Ammon's horn (tissue), 1 donor: ENCODE measurements at places on chromosomes 7 and 10.

DNA sequence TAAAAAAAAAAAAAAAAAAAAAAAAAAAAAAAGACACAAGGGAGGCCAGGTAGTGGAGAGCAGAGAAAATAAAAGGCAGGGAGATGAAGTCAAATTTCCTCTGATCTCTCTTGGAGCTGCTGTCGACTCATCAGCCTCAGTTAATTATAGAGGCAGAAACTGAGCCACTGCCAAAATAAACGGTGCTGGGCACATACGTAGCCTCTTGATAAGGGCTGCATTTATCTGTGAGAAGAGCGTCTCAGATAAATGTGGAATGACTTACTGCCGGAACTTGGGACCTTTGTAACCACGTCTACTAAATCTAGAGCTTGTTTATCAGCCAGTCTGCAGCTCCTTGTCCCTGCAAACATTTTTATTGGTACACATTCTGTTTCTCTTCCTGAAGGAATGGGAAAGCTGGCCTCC lies 162.3 kb downstream of the BAMBI start:
- no peak for DNase-seq

GRCh38 chr10:30092151-30092790 lies 32.9 kb upstream of the JCAD start:
- no peak for DNase-seq

DNA sequence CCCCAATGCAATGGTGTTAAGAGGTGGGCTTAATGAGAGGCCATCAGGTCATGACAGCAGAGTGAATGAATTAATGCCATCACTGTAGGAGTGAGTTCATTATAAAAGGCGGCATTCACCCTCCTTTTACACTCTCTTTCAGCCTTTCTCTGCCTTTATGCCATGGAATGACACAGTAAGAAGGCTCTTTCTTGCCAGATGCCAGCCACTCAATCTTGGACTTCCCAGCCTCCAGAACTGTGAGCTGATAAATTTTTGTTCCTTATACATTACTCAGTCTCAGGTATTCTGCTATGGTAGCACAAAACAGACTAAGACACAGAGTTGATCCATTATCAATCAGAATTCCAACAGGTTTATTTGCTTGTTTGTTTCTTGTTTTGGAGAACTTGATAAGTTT lies 3.2 kb downstream of the TCAF1 start:
- DNase-seq = no peak

DNA sequence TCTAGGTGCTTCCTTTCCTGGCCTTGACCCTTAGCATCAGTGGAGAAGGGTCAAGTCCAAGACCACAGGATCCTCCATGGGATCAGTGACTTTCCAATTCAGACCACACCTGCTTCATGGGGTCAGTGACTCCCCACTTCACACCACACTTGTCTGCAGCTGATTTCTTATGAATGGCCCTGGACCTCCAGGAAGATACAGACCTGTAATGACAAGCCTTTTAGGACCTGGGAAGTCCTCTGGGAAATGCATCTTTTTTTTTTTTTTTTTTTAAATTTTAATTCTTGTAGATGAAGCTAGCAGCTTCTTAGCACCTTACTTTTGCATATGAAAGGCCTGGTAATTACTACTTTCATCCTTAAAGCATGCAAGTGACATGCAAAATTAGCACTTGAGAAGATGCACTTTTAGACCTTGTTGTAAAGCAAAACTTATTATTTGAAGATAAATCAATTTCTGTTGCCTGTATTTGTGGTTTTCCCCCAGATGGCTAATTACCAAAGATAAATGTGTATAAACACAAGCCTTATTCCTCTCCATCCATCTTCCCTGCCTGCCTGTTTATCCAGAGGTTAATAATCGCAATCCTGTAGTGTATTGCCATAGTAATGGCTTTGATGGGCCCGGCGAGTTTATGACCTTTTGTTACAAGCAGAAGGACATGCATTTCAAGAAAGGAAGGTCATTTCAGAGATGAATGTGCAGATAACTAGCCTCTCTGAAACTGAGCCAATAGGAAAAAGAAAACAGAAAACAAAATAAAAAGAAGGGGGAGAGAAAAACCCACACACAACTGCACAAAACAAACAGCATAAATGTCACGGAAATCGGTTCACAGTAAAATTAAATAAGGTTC lies 1018.7 kb downstream of the TYW1 start:
- no peak for DNase-seq

GRCh38 chr7:101978683-101979082 lies 161.3 kb downstream of the CUX1 start:
- DNase-seq = no peak

GRCh38 chr7:105759670-105760550 lies 116.5 kb downstream of the ATXN7L1 start:
- DNase-seq = peak; percentile 66

DNA sequence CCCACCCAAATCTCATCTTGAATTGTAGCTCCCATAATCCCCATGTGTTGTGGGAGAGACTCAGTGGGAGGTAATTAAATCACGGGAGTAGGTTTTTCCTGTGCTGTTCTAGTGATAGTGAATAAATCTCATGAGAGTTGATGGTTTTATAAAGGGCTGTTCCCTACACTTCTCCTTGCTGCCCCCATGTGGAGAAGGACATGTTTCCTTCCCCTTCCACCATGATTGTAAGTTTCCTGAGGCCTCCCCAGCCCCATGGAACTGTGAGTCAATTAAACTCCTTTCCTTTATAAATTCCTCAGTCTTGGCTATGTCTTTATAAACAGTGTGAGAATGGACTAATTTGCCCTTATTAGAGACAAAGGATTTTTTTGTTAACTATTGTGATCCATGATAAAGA lies 48.5 kb upstream of the MKX start:
- DNase-seq = no peak

- DNase-seq = no peak
These were observed 119.5 kb downstream of the BAMBI start for GRCh38 chr10:28796606-28797512.

DNA sequence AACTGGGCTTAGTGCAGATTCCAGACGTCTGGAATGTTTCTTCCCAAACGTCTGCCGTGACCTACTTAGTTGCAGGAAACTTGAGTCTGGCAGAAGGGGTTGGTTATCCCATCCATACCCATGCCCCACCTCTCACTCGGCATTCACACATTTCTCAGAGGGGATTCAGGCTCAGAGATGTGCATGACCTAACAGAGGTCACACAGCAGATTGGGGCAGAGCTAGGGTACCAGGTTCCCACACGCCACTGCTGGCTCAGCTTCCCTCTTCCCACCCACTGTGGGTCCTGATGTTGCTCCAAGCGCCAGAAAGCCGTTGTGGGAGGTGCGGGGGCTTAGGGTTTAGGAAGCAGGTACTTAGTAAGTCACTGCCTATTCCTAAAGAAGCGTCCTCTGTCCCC lies 3.0 kb downstream of the UCMA start:
- no peak for DNase-seq

DNA sequence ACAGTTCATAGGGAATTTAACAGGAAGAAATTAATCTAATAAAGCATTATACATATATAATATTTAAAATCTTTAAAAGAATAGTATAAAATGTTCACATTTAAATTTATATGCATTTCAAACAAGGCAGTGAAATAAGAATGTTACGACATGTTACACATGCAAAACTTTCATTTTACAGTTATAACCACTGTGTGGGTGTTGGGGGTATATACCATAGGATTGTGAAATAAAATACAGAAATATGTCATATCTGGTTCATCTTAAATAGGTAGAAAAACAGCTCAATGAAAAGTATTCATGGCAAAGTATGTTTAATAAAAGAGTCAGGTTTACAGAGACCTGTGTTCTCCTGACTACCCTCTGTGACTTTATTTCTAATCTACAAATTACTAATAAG lies 45.6 kb downstream of the CHCHD3 start:
- no peak for DNase-seq

DNA sequence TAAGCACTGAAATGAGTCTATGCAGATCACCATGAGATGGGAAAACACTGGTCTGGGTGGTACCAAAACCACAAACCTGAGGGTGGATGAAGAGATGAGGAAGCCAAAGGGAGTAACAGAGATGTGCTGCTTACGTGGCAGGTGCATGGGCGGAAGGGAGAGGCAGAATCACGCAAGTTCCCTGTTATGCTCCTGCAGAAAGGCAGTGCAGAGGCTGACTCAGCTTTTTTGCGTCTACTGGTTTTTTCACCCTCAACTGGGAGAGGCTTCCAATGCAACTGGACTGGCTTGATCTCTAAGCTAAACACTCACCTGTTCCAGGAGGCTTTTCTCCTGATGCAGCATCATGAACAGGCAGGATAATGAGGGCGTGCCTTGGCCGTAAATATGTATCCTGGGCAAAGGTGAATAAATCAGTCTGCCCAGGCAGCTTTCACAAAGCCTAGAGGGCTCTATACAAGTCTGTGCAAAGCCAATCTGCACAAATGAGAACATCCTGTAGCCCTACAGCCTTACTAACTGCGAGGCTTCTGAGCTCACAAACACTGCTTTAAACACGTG lies 95.4 kb upstream of the AFAP1L2 start:
- no peak for DNase-seq

- DNase-seq = no peak
These were observed 141.6 kb downstream of the ALOX5 start for GRCh38 chr10:45515630-45516029.

DNA sequence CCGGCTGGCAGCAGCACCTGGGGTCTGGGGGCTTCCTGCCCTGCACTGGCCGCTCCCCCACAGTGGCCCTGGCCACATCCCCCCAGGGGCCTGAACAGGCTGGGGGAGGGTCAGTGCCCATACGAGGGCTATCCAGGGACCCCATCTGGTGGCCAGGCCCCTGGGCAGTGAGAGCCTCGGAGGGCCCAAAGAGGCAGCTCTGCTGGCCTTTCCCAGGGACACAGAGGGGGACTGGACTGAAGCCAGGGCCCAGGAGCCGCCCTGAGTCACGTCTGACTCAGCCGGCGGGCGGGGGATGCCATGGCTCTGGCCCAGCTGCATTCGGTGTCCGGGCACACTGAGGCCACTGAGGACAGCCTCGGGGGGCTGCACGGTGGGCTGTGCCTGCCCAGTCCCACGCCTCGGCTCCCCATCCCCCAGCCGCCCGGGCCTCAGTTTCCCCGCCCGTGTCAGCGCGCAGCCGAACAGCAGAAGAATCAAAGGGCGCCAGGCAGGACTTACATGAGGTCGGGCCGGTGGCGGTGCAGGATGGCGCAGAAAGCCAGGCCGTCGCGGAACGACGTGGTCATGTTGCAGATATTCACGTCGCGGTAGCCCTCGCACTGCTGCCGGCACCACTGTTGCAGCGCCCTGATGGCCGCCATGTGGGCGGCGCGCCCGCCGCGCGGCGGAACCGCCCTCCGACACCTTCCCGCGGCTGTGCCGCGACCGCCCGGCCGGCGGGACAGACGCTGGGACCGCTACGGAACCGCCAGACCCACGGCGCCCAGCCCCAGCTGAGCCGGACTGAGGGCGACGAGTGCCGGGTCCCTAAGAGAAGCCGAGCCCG lies at the start of gene MICALL2:
Gene MICALL2, minus strand, starts transcription at position 788 of the 829 bp plus-strand sequence. Its CDS starts 144 bp downstream, at position 644.
- DNase-seq = no peak

- DNase-seq = no peak
These were observed 897.2 kb downstream of the CNTNAP2 start for GRCh38 chr7:147013825-147014224.

GRCh38 chr10:44242091-44242490 lies 142.8 kb downstream of the CXCL12 start:
- no peak for DNase-seq

DNA sequence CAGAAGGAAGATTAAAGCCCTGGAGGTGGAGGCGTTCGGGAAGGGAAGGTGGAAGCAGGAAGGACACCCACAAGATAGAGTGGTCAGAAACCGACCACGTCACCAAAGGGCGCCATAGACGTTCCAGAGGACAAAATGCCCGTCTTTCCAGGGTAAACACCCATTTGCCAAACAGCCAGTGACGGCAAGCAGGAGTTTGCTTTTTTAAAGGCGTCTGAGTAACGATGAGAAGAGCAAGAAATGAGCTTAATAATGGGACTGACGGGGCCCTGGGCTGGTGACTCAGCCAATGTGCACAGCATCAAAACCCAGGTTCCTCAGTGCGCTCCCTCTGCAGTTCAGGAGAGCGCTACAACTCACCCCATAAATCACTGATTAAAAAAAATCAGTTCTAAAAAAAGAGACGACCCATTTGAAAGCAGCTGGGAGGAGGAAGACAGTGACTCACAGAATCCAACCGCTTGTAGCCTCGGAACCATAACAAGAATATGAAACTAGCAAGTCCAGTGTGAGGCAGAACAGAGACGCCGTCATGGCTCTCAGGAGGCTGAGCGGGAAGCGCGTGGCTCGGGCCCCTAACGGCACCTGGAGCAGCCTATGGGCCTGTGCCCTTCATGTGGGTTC lies 5.9 kb downstream of the DIP2C start:
- peak; percentile 67 for DNase-seq

DNA sequence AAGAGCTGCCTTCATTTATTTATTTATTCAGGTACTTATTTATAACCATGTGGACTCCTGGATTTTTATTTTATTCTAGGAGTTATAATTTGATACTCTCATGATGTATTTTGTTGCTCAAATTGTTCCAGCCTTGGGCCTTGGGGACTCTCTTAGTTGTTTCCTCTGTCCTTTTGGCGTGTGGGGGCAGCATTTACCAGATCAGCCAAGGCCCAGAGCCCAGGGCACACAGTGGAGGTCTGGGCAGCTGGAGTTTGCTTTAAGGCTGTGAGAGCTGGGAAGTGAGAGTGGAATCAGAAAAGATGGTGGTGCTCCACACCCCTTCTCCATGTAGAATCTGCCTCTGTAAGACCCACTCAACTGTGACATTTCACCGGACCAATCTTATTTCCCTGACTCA lies 398.9 kb downstream of the RPS24 start:
- no peak for DNase-seq

GRCh38 chr10:84308481-84309304 lies 19.7 kb upstream of the CCSER2 start:
- peak; percentile 73 for DNase-seq

GRCh38 chr7:137354396-137354795 lies 10.9 kb upstream of the PTN start:
- peak; percentile 17 for DNase-seq

DNA sequence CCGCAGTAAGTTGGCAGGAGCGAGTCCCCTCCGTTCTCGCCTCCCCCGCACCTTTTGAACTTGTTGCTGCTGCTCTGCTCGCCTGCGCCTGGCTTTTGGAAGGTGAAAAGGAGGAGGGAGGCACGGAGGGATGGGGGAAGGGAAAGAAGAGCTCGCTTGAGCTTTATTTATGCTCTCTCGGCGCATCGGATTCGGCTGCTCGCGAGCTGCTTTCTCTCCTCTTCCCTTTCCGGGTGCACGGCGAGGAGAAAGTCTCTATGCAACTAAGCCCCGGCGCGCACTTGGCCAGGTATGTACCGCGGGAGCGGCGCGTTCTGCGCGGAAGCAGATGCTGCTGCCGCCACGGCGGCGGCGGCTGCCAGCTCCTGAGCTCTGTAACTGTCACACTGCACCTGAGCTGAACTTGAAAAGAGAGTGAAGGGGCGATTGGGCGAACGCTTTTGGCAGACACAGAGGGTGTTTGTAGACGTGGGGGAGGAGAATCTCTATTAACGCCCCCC lies 551 bp downstream of the KCND2 start:
- DNase-seq = peak; percentile 47
